ENCODE measurements at places on chromosomes 7 and 10.
A peak's percentile ranks its signal among the peaks of the same experiment; 100 is the strongest.

DNA sequence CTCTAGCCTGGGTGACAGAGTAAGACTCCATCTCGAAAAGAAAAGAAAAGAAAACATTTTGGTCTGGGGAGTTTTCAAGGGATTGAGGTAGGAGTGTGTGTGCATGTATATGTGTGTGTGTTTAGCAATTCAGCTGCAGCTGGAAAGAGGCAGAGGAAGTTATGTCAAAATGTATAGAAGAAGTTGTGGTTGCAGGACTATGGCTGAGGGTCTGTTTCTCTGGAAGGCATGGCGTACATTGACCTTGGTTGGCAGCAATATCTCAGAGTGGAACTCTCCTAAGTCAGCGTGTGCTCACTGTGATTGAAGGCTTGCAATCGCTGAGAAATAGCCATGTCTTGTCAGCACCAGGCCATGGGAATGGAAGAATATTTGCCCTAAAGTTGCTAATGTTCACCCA is 28.6 kb upstream of the RHBDD2 start:
- DNase-seq: no peak

DNA sequence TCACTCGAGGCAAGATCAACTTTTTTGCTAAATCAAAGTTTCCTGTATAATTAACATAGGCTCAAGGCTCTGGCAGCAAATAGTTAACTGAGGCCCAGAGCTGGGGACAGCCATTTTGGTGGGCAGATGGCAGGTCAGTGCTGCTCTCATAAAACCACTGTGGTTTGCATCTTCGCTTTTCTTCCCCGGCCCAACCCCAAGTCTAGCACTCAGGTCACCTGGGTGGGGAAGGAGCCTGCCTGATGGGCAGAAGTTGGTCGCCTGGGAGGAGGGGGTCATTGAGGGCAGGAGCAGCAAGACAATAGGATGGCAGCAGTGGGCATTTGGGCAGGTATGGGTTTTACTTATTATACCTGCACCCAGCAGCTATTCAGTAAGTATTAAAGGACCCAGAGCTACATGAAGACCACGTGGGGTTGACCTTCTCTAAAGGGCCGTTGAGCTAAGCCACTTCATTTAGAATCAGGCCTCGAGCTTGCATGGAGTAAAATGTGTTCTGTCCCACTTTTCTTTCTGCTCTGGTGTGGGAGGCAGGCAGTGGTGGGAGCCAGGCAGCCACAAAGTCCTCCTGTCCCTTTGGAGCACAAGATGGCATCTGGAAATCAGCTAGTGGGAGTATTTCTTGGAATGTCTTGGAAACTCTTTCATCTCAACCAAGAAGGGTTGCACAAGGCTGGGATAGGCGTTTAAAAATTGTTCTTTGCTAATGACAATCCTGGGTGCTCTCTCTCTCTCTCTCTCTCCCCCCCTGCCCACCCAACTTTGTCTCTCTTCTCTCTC is 133.4 kb downstream of the SPAG6 start:
- DNase-seq: no peak

GRCh38 chr7:135409845-135410542 is 99.9 kb downstream of the CNOT4 start:
- DNase-seq: no peak

GRCh38 chr10:99733366-99733765 is 1.3 kb downstream of the CUTC start:
- DNase-seq: no peak

GRCh38 chr10:49649294-49649693 is 30.2 kb upstream of the C10orf53 start:
- peak; percentile 19 for DNase-seq

GRCh38 chr10:43055217-43055616 is 21.7 kb upstream of the RET start:
- no peak for DNase-seq

DNA sequence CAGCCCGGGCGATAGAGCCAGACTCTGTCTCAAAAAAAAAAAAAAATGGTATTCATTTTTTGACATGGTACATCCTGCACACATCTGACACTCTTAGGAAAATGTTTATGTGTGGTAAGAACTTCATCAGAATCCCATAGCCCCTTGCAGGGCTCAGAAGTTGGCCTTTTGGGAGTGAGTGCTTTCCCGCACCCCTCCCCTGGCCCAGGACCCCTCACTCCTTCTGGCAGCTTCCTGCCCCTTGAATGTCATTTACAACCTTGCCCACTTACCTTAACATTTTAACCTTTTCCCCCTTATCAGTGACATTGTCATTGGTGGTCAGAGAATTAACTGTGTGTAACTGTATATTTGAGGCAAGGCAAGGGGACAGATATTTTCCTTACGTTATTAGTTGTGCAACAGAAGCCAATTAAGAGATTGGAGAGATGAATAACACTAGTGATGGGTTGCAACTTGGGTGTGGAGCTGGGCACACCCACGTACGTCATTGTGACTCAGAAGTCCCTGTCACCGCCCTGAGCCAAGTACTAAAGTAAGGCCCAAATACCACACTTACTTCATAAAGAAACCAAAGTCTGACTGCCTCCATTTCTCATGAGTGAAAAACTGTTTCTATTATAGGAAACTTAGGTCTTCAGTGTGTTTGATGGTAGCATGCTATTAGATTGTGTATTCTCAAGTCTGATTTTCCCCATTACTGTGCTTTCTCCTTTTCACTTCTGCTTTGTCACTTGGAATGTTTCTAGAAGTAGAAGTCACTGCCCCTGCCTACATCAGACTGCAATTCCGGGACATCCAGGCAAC is 31.6 kb downstream of the OGDH start:
- peak; percentile 63 for DNase-seq

- no peak for DNase-seq
Measured at GRCh38 chr7:51121931-51122425, 194.6 kb downstream of the COBL start.

Measured in stimulated activated CD8-positive, alpha-beta memory T cell treated with anti-CD3 and anti-CD28 coated beads, Interleukin-4, amount 100 ng/mL, for 24 hours (primary cell).